ENCODE measurements at places on chromosomes 3 and 15. TPM values are rescaled to one million over a fixed set of nuclear protein-coding genes. Genes with fewer than 3 reads are reported as not detected.

DNA sequence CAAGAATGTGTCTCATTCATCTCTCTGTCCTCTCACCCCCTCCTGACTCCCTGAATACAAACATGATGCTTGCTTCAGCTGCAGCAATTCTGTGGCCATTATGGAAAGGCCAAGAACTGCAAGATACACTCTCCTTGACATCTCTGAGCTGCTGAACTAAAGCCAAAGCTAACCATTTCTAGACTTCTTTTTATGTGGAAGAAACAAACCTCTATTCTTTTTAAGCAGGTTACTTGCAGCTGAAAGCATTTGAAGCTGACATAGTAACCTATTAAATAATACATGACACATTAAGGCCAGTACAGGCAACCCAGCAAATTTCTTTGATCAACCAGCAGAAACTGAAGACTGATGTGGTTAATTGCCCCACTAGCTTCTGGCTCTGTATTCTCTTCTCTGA, 17.5 kb downstream of the FHIT start:
- DNase-seq: no peak

DNA sequence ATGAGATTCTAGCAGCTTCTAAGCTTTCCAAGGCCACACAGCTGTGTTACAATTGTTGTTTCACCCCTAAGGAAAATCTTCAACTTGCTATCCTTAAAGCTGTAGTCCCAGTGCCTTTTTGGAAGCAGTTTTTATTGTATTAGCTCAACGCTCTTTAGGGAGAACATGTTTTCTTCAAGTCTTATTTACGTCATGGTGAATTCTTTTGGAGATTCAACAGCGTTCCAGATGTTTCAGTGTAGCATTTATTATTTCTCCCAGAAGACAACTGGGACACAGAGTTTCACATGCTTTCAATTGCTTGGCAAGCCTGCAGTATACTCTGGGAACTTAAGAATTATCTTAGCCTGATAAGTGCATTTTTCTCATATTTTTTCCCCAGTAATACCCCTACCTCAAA, 888.3 kb downstream of the PLOD2 start:
- no peak for DNase-seq

Gene GPR149
- not detected for total RNA-seq

DNA sequence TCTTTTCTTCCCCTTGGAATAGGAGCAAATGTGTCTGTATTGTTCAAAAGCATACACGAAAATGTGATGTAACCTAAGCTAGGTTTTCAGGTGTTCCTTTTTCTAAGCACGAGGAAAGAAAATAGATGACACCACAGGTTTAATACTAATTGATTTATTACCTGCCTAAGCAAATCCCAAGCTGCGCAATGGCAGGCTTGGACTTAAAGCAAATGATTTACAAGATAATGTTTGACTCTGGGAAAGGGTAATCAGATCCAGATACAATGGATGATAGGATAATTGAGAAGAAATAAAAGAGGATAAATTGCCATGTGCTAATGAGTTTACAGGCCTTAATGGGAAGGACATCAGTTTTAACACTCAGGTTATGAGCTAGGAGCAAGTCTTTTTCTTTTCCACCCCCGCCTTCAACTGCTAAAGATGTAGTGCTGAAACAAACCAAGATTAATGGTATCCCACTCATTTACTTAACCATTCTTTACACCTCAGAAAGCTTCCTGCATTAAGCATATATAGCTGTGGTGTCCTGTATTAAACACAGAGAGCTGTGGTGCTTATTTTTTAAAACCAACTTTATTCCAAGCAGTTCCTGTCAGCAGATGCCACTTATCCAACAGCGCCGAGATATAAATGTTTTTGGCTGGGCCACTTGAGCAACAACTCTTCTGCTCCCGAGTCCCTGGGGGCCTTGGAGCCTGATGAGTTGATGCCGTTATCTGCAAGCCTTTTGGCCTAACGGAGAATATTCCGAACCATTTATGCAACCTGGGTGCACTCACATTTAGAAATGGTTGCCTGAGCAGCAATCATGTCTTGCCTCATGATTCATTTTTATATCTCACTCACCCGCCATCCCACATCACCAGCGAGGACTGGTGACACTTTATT, 205.5 kb downstream of the MECOM start:
- DNase-seq: no peak

- DNase-seq: no peak
These were observed 32.4 kb upstream of the ALDH1L1 start for GRCh38 chr3:126212620-126213378.

Gene TYRO3
- total RNA-seq: 2.2 TPM

Data from activated T-cell treated with anti-CD3 and anti-CD28 coated beads, Interleukin-2, amount 50 U/mL, for 4 hours (primary cell).